ENCODE measurements at places on chromosomes 2 and 18. TPM values are rescaled to one million over a fixed set of nuclear protein-coding genes. Genes with fewer than 3 reads are reported as not detected.

Gene CCDC74A
- 11.2 TPM for polyA plus RNA-seq

Gene PAX8
- polyA plus RNA-seq: 3.8 TPM

Gene DIS3L2
- 33.1 TPM for polyA plus RNA-seq

Gene MAP2
- 12.9 TPM for polyA plus RNA-seq

Gene TOGARAM2
- polyA plus RNA-seq: 1.0 TPM

Gene LYPD6
- 11.9 TPM for polyA plus RNA-seq

Gene ARHGEF33
- 1.9 TPM for polyA plus RNA-seq

Gene ASPRV1
- 4.0 TPM for polyA plus RNA-seq

Gene EMX1
- polyA plus RNA-seq: not detected

Gene SLC19A3
- polyA plus RNA-seq: 19.0 TPM

GRCh38 chr2:68189991-68190784 lies 32.5 kb downstream of the PNO1 start:
- DNase-seq: no peak

DNA sequence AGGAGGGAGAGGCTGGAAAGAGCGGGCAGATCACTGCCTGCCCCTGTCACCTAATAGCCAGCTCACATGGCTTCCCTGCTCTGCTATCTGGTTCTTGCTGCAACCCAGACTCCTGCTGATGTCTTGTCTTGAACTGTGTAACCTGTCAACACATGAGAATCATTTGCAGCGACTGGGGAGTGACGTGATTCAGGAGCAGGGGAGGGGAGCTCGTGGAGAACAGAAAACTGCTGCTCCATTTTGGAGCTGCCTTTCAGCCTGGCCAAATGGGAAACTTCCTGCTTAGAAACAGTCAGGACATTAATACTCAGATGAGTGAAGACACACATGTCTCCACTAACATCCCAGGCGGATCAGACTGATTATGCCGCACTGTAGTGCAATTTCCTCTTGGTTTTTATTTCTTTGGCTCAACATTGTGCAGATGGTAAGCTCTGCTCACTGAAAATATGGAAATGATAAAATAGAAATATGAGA lies 38.1 kb downstream of the RPL37A start:
- no peak for DNase-seq

DNA sequence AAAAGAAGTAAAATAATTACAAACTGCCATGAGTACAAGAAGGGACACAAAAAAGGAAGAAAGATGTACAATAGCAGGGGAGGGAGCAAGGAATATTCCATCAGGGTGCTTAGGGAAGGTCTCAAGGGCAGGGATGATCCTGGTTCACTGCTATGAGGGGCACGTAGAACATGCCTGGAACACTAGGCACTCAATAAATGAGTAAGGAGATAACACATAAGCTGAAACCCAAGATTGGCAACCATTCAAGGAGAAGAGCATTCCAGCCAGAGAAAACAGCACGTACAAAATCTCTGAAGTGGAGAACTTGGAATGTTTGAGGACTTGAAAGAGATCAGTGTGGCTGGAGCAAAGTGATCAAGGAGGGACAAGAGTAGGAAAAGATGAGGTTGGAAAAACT lies 103.2 kb downstream of the FAM161A start:
- DNase-seq: no peak

GRCh38 chr2:177291701-177292100 lies 27.2 kb upstream of the NFE2L2 start:
- no peak for DNase-seq

DNA sequence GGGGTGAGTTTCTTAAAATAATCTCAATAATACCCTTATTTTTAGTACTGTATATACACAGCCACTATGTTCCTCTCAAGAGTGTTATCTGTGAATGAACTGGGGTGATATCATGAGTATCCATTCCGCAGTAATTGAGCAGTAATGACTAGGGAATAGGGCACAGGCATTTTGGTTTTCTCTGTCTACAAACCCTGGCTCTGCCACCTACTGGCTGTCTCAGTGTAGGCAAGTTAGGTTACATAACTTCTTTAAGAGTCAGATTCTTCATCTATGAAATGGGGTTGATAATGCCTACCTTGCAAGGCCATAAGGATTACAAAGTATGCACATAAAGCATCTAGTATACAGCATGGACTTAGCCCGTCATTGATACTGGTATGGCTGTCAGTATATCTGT lies 555.8 kb downstream of the NRXN1 start:
- no peak for DNase-seq

- no peak for DNase-seq
Measured at GRCh38 chr2:98857001-98857400, 79.0 kb downstream of the CRACDL start.

DNA sequence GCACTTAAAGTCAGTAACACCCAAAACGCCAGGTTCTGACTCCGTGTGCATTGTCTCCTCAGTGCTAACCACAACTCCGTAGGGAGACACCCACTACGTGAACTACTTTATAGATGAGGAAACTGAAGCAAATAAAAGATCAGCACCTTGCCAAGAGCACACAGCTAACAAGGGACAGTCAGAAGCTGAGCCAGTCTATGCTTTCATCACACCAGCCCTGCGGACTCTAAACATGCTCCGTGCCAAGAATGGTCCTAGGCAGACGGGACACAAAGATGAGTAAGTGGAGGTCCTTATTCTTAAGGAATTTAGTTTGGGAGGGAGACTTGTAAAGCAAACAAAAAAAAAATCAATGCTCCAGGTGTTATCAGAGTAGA lies 9.6 kb downstream of the MBOAT2 start:
- no peak for DNase-seq

DNA sequence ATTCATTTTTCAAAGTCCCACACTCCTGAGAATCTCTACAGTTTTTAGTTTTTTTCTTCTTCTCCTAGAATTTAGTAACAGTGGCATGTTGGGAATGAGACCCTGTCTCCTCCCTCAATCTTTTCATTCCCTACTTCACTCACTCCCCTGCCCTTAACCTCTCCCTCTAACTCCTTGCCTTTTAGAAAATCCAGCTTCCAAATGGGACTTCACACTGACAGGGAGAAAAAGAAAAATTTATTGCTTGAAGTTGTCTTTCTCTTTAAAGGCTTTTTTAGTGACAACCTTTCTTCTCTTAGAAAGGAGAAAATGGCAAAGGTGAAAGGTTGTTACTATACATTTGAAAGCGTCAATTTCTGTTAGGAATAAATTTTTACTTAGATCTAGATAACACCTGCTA lies 359.2 kb downstream of the CDH7 start:
- DNase-seq: no peak

- no peak for DNase-seq
Measured at GRCh38 chr2:174036825-174037224, 71.7 kb upstream of the SP3 start.

DNA sequence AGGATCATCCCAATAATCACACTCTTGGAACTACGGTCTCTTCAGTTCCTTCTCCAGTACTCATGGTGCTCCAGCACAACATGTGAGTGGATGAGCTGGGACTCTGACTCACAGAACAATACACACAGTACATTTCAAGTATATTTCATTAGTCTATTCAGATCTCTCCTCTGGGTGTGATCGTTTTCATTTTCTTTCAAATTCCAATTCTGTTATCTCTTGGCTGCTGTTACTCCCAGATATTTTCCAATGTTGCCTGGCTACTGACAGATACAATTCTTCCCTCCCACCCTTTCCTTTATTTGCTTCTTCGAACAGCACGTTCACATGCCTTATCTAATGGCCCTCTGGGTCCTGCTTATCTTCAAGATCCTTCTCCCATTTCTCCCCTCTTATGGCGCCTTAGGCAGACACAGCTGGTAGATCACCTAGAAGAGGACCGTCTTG lies 216.0 kb downstream of the ACKR3 start:
- no peak for DNase-seq
